Activated naive CD4-positive, alpha-beta T cell (primary cell): ENCODE measurements at places on chromosomes 1 and 21.

DNA sequence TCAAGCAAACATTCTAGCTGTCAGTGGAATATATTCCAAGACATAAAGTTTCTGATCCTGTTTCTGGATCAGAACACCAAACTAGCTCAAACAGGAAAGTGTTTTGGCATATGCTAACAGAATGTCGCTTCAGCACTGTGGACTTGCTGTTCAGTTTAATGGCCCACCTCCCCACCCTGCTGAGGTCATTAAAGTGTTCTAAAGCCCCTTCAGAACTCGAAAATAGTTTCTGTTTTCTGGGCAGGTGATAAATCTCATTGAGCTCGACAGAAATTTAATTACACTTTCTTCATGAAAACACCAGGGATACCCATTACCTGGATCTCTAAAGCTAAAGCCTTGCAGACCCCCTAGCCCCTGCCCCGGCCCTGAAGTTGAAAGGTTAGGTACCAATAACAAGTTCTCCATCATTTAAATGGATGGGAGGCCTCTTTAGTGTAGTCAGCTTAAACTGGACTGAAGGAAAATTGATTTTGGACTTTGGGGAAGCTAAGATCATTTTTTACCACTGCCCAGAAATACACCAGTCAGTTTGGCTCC, 3.9 kb upstream of the C1orf105 start:
- DNase-seq: no peak

GRCh38 chr1:236222632-236223031, 59.1 kb downstream of the ERO1B start:
- no peak for DNase-seq

- no peak for DNase-seq
Measured at GRCh38 chr1:59199147-59199546, 97.7 kb upstream of the FGGY start.

DNA sequence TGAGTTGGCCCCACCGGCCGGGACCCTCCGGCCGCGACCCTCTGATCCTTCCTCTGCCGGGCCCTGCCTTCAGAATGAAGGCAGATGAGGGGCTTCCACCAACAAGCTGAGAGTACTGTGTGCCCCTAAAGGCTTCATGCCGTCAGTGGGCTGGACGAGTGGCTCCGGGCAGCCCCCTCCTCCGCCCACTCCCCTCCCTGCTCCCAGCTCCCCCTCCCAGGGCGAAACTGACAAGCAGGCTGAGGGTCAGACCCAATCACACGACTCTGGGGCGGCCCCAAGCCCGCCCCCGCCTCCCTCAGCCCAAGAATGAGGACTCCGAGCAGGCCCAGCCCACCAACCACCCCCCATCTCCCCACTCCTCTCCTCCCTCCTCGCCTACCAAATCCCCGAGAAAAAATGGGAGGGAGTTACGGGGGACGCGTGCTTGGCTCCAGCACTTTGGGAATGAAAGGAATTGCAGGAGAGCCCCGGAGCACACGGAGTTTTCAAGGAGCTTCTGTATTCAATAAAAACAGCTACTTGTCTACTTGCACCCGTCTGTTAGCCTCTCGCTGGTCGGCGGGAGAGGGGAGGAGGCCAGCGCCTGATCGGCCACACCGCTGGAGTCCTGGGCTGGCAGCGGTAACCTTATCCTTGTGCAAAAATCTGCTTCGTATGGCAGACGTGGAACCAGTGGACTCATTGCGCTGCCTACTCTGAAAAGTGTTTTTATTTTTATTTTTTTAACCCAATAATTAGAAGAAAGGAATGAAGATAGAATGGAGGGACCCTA, at the start of gene COL11A1:
Gene COL11A1 (minus strand): TSS at position 147 of the 775 bp plus-strand sequence. CDS start 344 bp downstream, outside the sequence.
- DNase-seq: no peak

DNA sequence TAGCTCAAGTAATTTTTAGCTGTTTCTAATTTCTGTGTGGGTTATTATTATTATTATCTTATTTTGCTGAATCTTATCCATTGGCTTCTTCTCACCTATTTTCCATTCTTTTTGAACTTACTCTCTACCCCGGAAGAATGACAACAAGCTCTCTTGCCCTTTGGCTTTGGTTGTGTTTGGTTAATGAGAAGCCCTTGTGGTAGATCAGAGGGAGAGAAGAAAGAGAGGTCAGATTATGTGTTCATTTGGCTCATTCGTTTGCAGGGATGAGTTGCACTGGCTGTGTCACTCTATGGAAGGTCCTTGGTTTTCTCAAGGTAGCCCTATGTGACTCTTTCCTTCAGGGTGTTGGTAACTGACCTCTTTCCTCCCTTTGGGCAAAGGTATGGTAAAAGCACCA, 391.9 kb downstream of the LMO4 start:
- DNase-seq: no peak

DNA sequence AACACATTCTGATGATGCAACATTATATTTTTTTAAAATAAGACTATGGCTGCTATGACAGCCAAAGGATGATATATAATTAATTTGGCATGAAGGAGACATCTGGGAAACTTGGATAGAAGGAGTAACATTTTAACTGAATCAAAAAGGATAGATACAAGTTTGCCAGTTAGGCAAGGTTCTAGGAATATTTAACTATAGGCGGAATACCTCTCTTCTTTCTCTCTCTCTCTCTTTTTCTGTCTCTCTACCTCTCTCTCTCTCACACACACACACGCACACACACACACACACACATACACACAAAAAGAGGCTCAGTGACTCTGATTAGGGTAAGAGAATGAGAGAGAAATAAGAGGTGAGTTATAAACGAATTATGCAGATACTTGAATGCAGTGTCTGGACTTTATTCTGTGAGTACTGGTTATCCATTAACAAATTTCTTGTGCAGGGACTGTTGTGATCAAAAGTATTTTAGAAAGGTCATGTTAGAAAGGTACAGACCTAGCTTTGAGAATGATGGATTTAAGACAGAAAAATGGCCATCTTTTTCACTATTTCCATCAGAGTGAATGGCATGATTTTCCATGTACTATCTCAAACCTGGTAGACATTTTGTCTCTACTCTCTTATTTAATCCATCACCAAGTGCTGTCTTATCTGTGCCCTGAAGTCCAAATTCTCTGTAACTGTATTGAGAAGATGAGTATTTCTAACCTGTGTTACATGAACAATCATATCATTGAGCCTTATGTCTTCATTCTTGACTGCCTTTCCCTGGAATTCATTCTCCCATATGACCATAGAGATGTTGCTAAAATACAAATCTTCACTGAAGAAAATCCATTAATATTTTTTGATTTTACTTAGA, 1106.9 kb upstream of the ADGRL4 start:
- no peak for DNase-seq

GRCh38 chr1:242086706-242087105, 87.8 kb upstream of the MAP1LC3C start:
- DNase-seq: no peak

DNA sequence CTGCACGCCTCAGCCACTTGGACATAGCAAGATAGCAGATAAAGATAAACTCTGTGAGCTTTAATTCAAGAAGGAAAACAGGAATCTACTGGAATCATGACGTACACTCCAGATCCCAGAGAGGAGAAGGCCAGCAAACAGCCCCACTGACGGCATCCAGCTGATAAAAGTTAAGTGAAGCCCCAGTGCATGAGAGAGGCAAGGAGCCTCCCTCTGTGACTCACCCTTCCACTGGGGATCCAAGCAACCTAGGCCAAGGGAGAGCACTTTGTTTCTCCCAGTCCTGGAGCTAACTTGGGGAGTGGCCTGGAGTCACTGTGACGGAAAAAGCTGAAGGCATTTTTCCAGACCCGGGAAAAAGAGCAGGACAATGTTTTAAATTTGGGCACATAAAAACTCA, 270.0 kb downstream of the AKT3 start:
- DNase-seq: no peak

GRCh38 chr1:112849425-112850033, 106.5 kb downstream of the SLC16A1 start:
- no peak for DNase-seq

GRCh38 chr1:214857716-214858115, 224.8 kb upstream of the KCNK2 start:
- no peak for DNase-seq
